HTR-8/SVneo (cell line): ENCODE measurements at places on chromosomes 2 and 18.

DNA sequence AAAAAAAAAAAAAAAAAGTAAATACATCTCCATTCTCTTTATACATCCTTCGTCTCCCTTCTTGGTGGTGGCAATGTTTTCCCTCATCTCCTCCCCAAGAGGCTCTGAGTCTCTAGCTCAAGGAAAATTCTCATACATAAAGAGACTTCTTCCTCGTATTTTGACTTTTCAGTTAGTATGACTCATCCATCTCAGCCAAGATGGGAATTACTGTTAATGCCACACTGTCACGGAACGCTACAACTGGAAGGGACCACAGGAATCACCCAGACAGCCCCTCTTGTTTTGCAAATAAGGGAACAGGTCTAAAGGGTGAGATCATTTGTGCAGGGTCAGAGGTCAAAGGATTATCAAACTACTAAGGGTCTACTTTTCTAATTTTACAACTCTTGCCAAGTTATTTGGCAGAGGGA lies 19.5 kb downstream of the NFE2L2 start:
- DNase-seq, result peak; percentile 80

DNA sequence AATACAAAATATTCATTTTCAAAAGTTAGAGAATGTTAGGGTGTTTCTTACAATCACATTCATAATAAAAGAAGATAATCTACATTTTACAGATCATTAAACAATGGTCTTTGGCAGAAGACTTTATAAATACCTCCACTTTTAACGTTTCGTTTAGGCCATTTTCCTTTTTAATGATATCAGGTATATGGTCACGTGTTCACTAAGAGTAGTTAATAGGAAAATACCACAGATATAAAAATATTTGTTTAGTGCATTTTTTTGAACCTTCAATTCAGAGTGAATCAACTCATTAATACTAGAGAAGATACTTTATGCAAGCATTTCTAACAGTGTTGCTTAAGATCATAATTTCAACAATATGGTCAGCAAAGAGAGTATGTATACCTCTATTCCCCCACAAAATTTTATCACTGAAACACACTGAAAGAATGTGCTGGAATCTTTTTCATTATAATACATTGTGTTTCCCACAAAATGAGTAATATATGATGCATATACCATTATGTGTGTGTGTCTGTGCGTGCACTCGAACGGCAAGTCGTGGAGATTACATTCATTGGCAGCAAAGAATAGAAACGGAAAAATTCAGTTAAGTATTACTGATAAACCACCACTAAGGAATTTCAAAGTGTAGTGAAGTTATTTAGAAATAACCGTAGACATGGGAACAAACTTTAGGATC lies 319.9 kb upstream of the THUMPD2 start:
- no peak for DNase-seq

GRCh38 chr2:128667391-128667790 lies 348.7 kb upstream of the HS6ST1 start:
- DNase-seq, result no peak

DNA sequence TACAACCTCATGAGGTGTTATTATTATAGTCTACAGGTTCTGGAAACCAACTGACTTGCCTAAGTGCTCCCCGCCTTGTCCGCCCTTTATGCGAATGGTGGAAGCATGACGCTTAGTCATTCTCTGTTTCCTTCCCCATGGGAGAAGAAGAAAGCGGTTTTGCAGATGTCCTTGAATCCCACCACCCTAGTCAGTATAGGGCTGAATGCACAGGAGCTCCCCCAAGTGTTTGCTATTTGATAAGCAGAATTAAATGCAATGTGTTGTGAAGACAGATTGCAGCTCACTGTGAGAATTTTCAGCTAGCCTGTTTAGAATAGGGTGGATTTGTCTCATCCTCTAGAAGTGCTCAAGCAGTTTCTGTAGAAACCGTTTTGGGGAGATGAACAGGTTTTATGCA lies 652.0 kb downstream of the DCC start:
- peak; percentile 4 for DNase-seq

GRCh38 chr2:221050020-221050795 lies 521.9 kb downstream of the EPHA4 start:
- DNase-seq, result no peak

GRCh38 chr2:148451046-148451445 lies 193.5 kb upstream of the EPC2 start:
- no peak for DNase-seq

DNA sequence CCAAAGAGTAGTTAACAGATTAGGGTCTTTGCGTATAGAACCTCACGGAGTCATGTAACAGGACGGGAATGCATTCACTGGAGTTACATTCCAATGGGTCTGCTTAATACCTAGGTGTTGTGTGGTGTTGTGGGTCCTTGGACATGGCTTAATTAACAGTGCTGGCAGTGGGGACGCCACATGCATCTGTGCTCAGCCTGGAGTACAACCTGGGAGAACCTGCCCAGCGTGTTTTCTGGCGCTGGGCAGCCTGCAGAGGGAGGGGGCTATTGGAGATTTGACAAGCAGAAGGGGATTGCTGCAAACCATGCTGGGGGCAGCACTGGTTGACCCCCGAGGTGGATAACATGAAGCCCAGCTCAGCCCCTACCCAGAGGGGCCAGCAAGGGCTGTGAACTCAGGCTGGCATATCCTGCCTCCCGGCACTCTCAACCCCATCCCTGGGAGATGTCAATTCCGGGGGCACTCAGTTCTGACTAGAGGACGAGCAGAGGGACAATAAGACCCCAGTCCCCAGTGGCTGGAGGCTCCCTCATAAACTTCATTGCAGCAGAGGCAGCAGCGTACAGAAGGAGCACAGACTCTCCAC lies 29.3 kb upstream of the COPS8 start:
- DNase-seq, result no peak

DNA sequence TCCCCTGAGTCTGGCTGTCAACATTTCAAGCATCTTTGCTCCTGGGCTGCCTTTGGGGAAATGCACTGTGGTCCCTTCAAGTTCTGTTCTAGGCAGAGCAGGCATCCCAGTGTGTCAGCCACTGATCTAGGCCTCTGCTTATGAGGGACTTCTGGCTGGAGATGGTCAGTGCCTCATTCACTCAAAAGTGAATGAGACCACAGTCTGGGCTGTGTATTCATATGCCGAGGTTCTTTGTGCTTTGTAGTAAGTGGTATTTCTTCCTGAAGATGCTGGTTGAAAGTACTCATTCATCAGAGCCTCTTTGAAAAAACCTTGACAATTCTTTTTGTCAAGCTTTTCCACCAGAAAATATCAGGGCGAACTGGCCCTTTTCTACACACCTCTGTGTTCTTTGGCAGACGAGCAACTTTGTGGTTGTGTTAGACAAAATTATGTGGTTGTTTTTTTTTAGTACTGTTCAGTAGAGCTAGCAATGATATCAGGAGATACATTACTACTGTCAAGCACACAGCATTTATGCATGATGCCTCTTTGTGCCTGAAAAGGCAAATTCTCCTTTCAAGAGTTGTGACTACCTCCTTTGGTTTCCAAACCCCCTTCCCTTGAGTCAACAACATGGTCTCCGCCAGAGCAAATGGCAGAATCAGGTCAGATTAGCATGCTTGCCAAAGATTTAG lies 510.9 kb upstream of the NRP2 start:
- no peak for DNase-seq

GRCh38 chr2:8234757-8235374 lies 447.0 kb upstream of the ID2 start:
- no peak for DNase-seq

DNA sequence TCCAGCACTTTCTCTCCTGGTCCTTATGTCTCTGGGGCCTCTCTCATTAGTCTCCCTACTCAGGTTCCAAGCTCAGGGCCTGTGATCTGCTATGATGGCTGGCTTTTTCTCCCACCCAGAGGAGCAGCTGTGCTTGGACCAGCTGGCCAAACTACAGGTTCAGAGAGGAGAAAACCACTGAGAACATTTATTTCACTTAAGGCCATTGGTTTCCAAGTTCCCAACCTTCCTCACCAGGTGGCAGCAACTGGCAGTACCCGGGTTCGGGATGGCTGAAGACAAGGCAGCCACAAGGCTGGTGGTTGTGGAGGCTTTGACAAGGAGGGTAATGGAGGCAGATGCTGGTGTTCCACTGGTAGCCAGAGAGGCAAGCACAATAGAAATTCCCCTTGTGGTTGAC lies 29.9 kb upstream of the SELENOI start:
- DNase-seq, result peak; percentile 25

DNA sequence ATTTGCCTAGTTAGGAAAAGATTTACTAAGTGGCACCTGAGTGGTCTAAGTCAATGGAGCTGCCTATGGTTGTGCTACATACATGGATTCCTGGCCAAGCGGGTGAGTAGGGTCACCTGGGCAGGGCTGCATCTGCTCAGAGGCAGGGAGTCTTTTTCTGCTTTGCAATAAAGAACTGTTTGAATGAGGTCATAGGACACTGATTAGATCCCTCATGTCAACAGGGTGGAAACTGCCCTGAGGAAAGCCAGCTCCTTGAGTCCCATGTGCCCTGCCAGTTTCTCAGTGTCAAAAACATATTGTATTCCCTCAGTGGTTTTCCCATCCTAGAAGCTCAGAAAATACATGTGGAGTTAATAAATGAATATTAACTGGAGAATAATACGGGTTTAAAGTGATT lies 4.6 kb downstream of the LAMA3 start:
- DNase-seq, result no peak

GRCh38 chr2:171923206-171923605 lies 945 bp downstream of the HAT1 start:
- DNase-seq, result no peak

- DNase-seq, result peak; percentile 5
Observed at GRCh38 chr2:226247289-226248275, 552.0 kb downstream of the IRS1 start.

DNA sequence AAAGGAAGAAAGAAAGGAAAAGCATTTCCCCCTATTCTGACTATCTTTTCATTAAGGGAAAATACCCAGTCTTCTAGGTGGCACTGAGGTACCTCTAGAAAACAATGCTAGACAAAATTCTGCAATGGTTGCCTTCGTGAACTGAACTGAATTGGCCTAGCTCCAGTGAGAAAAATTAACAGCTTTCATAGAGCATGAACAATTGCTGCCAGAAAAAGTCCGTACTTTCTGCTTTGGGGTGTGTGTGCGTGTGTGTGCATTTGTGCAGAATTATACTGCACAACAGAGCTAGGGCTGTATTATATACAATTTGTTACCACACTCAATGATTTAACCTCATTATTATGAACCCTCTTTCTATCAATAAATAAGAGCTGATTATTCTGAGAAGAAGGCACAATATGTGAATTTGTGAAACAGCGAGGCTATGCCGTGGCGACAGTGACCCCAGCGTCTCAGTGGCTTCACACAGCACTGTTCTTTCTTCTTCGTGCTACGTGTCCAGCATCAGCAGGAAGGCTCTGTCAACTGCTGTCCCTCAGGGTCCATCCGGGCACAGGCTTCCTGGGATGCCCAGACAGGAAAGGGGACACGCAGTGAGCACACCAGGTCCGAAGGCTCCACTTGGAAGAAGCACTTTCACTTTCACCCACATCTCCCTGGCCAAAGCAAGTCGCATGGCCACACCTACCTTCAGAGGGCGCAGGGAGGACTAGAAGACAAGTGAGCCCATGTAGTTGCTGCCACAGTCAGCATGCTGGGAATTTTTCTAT lies 47.5 kb downstream of the PTGR3 start:
- no peak for DNase-seq

- no peak for DNase-seq
Observed at GRCh38 chr18:57854726-57855125, 51.6 kb upstream of the ATP8B1 start.

DNA sequence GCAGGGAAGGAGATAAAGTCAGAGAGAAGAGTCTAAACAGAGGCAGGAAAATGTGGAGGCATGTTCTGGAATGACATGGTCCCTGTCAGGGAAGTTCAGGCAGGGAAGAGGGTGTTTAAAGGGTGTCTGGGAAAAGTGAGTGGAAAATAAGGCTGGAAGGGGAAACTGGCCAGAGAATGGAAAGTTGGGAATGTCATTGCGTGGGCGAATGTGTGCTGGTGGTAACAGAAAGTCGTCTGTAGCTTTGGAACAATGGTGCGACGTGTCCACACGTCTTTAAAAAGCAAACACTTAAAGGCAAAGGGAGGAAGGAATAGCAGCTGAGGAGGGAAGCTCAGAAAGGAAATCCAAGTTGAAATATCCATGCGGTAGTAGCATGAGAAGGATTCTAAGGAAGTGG lies 469.5 kb upstream of the SALL3 start:
- DNase-seq, result no peak

DNA sequence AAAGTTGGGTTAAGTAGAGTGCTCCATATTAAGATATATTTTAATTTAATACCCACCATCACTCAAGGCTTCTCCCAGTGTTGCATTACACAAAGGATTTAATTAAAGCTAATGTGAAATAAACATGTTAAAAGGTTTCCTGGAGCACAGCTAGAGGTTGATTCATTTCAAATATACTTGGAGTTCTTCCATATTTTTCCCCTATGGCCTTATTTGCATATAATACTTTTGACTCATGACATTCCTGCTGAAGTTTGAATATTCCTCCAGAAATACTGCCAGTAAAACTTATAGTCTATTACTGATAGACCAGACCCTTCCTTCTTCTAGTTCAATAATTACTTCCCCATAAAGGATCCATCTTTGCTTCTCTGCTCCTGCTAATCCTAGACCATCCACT lies 227.5 kb downstream of the GULP1 start:
- no peak for DNase-seq

DNA sequence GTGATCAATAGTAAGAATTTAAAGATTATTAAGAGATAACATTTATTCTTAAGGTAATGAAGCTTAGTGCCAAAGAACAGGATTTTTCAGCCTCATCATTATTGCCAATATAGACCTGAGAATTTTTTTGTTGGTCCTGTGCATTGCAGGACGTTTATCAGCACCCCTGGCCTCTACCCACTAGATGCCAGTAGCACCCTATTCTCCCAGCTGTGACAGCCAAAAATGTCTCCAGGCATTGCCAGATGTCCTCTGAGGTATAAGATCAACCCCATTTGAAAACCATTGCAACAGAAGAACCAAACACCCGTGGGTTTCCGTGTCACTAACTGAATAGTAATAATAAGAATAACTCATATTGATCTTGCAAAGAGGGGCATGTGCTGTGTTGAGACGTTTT lies 700.0 kb upstream of the SOX11 start:
- DNase-seq, result no peak

DNA sequence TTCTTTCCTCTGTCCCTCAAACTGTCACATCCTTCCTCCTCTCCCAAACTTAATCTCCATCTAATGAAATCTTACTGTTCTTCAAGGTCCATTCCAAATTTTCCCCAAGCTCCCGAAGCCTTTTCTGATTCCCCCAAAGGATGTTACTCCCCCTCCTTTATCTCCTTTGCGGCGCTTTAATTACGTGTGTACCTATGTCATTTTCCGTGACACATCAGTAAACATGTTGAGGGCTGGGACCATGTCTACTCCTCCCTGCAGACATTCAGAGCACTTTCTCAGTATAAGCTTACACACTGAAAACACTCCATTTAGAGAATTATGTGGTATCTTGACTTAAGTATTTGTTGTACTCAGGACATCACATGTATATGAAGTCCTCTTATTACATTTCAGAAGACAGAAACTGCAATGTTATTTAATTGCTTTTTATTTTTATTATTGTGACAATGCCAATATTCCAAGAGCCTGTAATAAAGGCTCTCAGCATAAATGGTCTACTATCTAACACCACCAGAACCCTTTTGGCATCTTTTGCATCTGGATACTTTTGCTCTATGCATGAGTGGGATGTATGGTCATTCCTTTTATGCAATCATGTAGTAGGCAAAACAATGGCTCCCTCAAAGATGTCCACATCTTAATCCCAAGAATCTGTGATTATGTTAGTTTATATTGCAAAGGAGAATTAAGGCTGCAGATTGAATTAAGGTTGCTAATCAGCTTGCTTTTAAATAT lies 1.8 kb downstream of the NMI start:
- no peak for DNase-seq
